ENCODE measurements at places on chromosomes 5 and 9.
A peak's percentile ranks its signal among the peaks of the same experiment; 100 is the strongest.

GRCh38 chr5:158976035-158976434 is 123.7 kb downstream of the EBF1 start:
- DNase-seq, result peak; percentile 5

- DNase-seq, result no peak
Observed at GRCh38 chr9:935348-935965, 41.0 kb upstream of the DMRT3 start.

GRCh38 chr5:110335361-110336066 is 391.0 kb downstream of the TMEM232 start:
- DNase-seq, result no peak

GRCh38 chr5:32539981-32540845 is 45.1 kb upstream of the SUB1 start:
- DNase-seq, result no peak

DNA sequence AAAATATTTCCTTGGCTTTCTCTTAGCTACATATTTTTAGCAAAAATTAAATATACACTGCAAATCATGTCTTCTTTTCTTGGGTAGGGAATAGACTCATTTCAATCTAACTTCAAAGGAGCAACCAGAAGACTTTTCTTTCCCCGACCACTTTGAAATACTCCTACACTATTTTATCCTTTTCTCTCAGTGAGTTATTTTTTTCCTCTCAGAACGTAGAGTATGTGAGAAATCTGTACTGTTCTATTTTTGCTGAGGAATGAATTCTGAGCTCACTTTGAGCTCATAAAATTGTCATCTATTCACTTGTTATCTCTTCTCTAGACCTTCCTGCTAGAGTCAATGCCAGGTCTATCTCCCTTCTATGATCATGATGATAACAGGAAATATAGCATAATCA is 22.2 kb upstream of the DAPK1 start:
- DNase-seq, result no peak

GRCh38 chr5:126265917-126266316 is 157.3 kb upstream of the GRAMD2B start:
- DNase-seq, result no peak

DNA sequence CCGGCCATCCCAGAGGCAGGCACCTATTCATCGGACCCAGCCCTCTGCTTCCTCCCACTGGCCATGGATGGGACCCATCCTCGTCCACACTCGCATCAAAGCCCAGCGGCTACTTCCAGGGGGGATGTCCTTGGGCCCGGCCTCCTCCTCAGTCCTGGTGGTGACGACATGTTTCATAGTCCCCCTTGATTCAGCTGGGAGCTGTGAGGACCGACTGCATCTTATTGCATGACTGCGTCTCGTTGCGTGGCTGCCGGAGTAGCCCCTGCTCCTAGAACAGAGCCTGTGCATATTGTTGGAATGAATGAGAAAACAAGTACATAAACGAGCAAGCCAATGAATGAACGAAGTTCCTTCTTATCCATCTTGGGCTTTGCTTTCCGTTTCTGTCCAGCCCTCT is 12.8 kb downstream of the NCS1 start:
- no peak for DNase-seq

GRCh38 chr9:73199886-73200285 is 48.2 kb downstream of the ANXA1 start:
- no peak for DNase-seq

DNA sequence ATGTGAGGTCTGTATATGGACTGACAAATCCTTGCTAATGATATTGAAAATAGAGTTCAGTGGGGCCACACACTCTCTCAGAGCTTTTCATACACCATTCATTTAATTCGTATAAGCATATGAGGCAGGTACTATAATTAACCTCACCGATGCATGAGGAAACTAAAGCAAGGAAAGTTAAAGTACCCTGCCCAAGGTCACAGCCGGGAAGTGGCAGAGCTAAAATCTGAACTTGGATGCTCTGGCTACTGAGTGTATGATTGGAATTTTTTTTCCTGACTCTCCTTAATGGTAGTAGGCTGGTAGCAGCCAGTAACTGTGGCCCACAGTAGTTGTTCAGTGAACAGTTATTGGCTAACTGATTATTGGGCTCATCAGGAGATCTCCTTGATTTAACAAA is 135.3 kb downstream of the NUDT12 start:
- no peak for DNase-seq

DNA sequence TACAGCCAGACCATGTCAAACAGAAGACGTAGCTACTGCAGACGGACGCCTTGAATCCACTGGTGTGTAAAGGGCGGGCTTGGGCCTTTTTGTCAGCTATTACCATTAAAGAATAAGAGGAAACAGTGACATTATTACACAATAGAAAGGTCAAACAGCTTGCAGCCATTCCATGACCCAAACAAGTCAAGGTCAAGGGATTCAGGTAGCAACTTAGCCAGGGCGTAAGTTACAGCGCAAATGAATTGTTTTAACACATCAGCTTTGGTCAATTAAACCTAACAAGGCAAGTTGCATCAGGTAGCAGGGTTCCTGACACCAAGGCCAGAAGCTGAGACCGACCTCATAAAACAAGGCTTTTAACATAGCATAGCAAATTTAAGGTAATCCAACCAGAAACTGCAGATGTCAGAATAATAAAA is 15.3 kb downstream of the NFIB start:
- DNase-seq, result no peak

DNA sequence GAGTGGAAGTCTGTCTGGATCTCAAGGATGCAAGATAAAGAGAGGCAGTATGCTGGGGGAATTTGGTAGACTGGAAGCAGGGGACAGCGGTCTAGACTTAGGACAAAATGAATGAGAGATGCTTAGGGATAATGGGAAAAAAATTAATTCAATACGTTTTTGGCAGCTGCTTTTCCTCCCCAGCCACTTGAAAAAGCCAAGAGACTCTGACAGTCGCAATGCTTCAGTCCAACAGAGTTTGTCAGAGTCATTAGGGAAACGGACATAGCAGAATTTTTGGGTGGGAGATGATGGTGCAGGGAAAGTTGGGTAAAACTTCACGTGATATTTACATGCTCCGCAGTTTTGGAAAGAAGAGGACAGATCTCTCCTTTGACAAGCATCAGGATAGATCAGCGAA is 129.7 kb downstream of the GOLPH3 start:
- no peak for DNase-seq

GRCh38 chr5:26232706-26233105 is 805.7 kb downstream of the CDH9 start:
- DNase-seq, result no peak

DNA sequence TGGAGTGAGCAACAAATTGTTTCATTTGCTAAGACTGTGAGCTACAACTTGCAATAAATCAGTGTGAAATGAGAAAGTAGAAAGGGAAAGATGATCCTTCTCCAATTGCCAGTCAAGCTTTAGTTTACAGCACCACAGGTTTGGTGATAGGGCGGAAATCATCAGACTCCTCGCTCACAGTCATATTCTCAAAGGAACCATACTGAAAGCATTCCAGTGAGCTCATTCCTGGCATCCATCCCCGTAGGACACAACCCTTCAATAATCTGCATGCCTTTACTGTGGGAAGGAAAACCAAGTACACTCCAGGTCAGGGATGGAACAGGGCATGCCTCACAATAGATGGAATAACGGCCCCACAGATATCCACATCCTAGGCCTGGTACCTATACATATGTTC is 80.7 kb downstream of the FSTL4 start:
- DNase-seq, result no peak

DNA sequence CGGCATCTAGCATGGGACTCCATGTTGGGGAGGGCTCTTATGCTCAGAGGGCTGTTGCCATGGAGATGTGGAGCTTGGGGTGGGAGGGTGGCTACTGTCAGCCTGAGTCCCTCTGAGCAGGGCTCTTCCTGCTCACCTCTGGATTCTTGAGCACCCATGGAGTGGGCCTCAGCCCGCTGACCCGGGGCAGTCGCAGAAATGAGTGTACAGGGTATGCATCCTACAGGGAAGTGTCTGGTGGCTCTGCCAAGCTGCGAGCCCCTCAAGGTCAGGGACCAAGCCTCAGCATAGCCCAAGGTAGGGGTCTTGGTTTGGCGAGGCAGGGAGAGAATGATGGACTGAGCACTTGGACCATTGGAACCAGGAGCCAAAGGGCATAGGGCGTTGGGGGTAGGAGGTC is 104.1 kb downstream of the DAB2IP start:
- no peak for DNase-seq

DNA sequence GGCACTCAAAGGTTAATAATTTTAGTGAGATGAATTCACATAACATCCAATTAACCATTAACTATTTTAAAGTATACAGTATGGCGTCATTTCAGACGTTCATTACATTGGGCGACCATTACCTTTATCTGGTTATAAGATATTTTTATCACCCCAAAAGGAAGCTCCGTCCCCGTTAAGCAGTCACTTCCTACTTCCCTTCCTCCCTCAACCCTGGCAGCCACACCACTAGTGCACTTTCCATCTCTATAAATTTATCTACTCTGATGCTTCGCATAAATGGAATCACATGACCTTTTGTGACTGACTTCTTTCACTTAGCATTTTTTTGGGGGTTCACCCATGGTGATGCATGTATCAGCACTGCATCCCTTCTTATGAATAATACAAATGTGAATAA is 168.3 kb upstream of the PUM3 start:
- DNase-seq, result no peak

GRCh38 chr9:133331221-133331620 is 4.8 kb downstream of the SURF6 start:
- no peak for DNase-seq

DNA sequence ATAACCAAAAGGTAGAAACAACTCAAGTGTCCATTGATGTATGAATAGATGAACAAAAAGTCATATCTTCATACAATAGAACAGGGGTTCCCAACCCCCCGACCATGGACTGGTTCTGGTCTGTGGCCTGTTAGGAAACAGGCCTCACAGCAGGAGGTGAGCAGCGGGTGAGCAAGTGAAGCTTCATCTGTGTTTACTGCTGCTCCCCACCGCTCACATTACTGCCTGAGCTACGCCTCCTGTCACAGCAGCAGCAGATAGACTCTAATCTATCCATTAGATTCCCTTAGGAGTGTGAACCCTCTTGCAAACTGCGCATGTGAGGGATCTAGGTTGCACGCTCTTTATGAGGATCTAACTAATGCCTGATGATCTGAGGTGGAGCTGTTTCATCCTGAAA is 478.0 kb downstream of the BRINP1 start:
- DNase-seq, result no peak

GRCh38 chr5:7629561-7629960 is 221.4 kb downstream of the CFAP90 start:
- DNase-seq, result no peak

GRCh38 chr9:89093201-89093975 is 85.2 kb downstream of the SHC3 start:
- DNase-seq, result no peak

- peak; percentile 12 for DNase-seq
Observed at GRCh38 chr9:124292696-124293593, 35.2 kb downstream of the NEK6 start.

- DNase-seq, result peak; percentile 69
Observed at GRCh38 chr9:128724744-128725211, 851 bp upstream of the ZDHHC12 start.

GRCh38 chr9:76911971-76912370 is 6.1 kb upstream of the PRUNE2 start:
- DNase-seq, result no peak

GRCh38 chr5:5572010-5572865 is 149.8 kb downstream of the ICE1 start:
- no peak for DNase-seq

DNA sequence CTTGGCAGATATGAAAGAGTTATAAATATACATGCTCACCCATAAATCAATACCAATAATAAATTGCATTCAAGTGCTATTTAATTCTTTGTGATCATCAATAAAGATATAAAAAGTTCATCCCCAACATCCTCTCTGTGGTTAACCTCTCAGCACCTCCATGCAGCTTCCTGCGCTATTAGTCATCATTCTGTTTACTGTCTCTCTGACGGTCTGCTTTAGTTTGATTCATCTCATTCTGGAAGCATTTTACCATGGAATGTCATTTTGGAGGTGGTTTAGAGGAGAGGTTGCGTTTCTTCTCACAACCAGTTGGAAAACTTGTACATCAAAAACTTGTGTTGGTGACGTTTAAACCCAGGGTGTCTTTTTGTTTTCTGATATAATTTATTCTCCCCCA is 486.6 kb downstream of the BRINP1 start:
- DNase-seq, result peak; percentile 86

DNA sequence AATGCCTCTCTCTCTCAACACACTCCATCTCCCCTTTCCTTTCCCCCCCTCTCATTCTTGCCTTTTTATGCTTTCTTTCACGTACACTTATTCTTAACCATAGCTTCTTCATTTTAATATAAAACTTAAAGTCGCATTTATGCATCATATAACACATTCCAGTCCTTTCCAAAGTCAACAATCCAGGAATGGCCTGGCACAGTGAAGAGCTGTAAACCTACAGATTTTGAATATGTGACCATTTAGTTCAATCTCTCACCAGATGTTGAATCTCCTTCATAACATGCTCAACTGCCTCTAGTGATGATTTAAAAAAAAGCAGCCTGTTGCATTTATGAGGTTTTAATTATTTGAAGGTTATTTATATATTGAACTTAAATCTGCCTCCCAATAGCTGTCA is 186.2 kb upstream of the GRAMD2B start:
- no peak for DNase-seq

DNA sequence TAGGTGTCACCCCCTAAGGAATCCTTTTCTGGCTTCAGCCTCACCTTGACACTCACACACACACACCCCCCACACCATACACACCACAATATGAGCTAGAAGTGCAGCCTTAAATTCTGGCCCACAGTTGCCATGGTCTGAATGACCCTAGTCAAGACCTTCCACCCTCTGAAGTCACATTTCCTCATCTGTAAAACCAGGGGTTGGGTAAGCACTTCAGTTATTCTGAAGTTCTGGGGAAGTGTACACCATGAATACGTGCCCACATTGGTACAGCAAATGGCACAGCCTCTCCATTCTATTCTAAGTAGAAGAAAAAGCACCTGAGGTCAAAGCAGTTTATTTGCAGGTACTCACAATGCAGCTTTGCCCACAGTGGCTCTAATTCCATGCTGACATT is 372.8 kb upstream of the KLF4 start:
- no peak for DNase-seq

GRCh38 chr9:133371261-133371711 is 4.6 kb downstream of the SURF4 start:
- DNase-seq, result no peak

- peak; percentile 27 for DNase-seq
Observed at GRCh38 chr5:14450018-14450524, 131.5 kb upstream of the OTULINL start.

- DNase-seq, result no peak
Observed at GRCh38 chr5:50343715-50344114, 97.4 kb downstream of the EMB start.

DNA sequence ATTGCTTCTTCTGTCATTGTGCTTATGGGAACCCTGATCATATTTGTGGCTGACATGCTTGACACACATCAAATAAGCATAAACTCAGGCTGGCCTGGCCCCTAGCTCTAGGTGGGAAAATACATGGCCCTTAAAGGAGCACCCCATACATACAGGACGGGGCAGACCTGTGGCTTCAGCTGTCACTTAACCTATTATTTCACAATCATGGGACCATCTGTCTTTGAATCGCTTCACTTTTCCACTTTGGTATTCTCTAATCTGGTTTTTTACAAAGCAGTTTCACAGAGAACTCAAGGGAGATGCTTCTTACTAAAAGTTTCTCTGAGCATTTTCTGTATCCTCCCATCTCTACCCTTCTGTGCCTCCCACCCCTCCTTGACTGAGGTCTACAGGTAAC is 34.6 kb upstream of the LRRTM2 start:
- no peak for DNase-seq

GRCh38 chr5:139148986-139149385 is 49.2 kb downstream of the SIL1 start:
- no peak for DNase-seq

- DNase-seq, result peak; percentile 77
Observed at GRCh38 chr5:33257807-33258429, 182.8 kb upstream of the TARS1 start.

Measured in RCC 7860 (cell line).